Psoas muscle (tissue), 8 donors: ENCODE measurements at places on chromosomes 2 and 18. TPM values are rescaled to one million over a fixed set of nuclear protein-coding genes. Genes with fewer than 3 reads are reported as not detected.

The SOCS6 gene
- total RNA-seq = 30.2 TPM

The TFCP2L1 gene
- total RNA-seq = 1.8 TPM

The CTAGE1 gene
- not detected for total RNA-seq

The L3MBTL4 gene
- 1.1 TPM for total RNA-seq

The GNAL gene
- 5.5 TPM for total RNA-seq

GRCh38 chr18:36449451-36449850, 151.9 kb downstream of the FHOD3 start:
- no peaks in the 10 kb centered on the region for H3K27me3 ChIP-seq
- H3K27ac ChIP-seq = no peak overlapping the region
- H3K4me3 ChIP-seq = no peak overlapping the region
- peaks cover 8% of the 10 kb centered on the region for H3K4me1 ChIP-seq
- DNase-seq = no peak

DNA sequence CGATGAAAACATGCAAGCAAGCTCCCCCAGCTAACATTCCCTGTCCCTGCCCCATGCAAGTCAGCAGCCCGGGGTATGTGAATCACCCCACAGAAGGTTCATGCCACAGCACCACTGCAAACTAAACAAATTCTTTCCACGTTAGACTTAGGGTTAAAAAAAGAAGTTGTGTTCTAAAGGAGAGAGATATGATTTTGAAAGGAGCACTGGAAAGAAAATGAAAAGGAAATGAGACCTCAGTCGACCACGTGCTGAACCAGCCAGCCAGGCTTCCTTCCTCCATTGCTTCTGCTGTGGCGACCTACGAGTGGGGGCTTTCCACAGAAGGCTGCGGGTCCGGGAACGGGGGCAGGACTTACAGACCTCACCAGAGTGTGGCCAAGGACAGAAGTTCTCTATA, 52.0 kb downstream of the ARL4C start:
- DNase-seq = peak; percentile 23
- no peak overlapping the region for H3K27ac ChIP-seq
- no peaks in the 10 kb centered on the region for H3K4me1 ChIP-seq

- H3K4me1 ChIP-seq = no peaks in the 10 kb centered on the region
- no peak overlapping the region for H3K4me3 ChIP-seq
- no peak overlapping the region for H3K27ac ChIP-seq
- no peak for DNase-seq
- no peaks in the 10 kb centered on the region for H3K36me3 ChIP-seq
Observed at GRCh38 chr2:19474128-19474527, 115.7 kb upstream of the OSR1 start.

- H3K4me1 ChIP-seq = no peaks in the 10 kb centered on the region
- DNase-seq = no peak
- no peak overlapping the region for H3K4me3 ChIP-seq
Observed at GRCh38 chr2:54262015-54262765, 6.2 kb upstream of the TSPYL6 start.

DNA sequence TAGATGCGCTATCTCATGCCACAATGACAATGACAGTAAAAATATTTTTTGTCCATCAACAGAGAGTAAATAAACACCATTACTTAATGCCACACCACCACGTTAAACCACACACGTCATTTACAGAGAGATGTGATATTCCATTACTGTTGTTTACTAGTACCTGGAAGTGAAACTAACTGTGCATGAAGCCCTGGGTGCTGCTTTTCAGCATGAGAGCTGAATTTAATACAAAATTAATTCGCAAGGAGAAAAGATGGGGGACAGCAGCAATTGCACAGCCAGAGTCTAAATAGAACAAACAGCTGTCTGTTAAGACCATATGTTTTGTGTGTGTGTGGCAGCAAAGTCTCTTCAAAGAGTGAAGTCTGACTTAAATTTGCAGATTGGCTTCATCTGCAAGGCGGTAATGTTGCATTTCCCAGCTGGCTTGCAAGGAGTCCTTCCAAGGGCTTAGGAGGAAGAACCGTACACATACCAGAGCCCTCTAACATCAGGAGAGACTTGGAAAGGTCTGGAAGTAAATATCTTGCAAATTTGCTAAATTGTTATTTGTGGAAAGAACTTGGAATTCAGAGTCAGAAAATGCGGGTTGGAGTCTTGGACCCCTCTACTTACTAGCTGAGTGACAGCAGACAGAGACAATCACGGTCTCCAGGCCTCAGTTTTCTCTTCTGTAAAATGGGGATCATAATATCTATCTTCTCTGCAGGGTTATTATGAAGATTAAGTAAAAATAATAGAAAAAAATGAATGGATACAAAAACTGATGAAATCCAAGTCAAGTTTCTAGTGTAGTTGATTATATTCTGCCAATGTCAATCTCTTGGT, 127.6 kb downstream of the ALPK2 start:
- no peaks in the 10 kb centered on the region for H3K27me3 ChIP-seq
- H3K36me3 ChIP-seq = peaks cover 2% of the 10 kb centered on the region
- H3K27ac ChIP-seq = no peak overlapping the region
- no peak for DNase-seq
- H3K4me1 ChIP-seq = no peaks in the 10 kb centered on the region

DNA sequence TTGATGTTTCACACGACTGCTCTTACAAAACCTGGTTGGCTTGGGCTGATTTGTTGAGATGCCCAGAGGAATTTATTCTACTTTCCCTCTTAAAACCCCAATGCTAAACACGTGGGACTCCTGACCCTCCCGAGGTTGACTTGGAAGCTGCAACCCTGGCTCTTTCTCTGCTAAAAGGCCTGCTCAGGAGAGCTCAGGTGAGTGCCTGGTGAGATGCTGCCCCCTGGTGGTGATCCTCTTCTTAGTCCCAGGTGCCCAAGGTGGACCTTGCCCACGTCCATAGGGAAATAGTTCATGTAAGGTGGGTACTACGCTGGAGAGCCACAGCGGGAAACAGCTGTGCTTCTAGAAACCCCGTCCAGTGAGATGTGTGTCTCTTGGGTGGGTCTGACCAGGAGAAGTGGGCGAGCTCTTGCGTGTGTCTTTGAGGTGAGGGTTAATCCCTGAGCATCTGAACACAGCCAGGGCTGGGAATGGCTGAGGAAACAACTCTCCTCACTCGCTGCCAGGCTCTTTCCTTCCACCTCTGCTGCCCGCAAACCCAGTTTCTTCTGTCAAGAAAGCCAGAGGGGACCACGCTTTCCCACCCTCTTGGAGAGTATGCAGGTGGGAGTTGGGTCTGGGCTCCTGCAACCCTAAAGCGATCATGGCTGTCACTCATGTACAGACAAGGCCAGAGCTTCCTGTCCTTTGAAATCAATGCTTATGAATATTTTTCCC, 25.5 kb upstream of the PXDN start:
- H3K27me3 ChIP-seq = no peaks in the 10 kb centered on the region
- no peaks in the 10 kb centered on the region for H3K36me3 ChIP-seq
- no peak overlapping the region for H3K4me3 ChIP-seq
- H3K4me1 ChIP-seq = no peaks in the 10 kb centered on the region
- no peak for DNase-seq
- no peak overlapping the region for H3K27ac ChIP-seq

DNA sequence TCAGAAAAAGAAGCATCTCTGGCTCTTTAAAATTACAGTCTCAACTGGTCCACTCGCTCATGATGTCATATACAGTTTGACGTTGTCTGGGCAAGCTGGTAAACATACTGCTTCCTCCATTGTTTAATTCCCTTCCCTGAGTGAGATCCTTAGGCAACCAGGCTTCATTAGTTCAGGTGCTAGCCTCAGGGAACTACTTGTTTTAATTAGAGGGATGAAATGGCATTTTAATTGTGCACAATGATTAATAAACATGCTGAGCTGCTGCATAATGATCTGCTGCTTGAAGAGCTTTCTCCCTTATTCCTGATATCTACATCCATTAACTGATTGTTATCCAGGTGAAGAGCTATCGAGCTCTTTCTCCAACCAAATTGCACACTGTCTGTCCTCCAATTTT, 195.6 kb upstream of the ETAA1 start:
- no peak overlapping the region for H3K4me3 ChIP-seq
- no peak for DNase-seq
- no peaks in the 10 kb centered on the region for H3K4me1 ChIP-seq
- H3K27me3 ChIP-seq = no peaks in the 10 kb centered on the region
- no peak overlapping the region for H3K27ac ChIP-seq

DNA sequence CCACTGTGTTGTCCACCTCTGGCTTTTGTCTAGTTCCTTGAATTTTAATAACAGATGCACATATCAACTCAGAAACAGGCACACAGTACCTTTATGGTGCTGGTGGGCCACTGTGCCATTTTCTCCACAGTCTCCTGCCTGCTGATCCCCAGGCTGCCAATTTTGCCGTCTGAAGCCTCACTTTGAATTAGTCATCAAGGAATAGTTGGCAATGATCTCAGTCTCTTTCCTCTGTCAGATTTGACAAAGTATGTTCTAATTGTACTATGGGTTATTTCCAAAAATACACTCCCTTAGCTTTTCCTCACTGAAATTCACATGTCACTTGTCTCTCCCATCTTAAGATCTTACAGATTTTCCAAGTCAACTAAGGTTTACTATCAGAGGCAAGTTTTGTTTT, 140.7 kb downstream of the ZNF516 start:
- H3K4me3 ChIP-seq = no peak overlapping the region
- H3K27ac ChIP-seq = no peak overlapping the region
- no peaks in the 10 kb centered on the region for H3K27me3 ChIP-seq
- peaks cover 28% of the 10 kb centered on the region for H3K36me3 ChIP-seq
- no peak for DNase-seq

DNA sequence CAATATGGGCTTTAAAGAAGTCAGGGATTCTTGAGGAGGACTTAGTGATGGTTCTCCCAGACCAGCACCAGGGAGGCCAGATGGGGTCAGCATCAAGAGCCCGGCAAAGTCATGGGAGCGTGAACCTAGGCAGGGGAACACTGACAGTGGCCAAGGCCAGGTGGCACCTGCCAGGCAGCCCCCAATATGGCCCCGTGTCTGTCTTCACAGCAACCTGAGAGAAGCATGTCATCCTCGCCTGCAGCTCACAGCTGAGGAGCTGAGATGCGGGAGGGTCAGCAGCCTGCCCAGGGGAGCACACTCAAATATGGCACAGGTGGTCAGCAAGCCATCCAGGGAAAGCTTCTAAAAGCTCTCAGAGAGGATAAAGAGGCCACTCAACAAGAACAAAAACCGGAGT, 105.7 kb upstream of the GPC1 start:
- no peaks in the 10 kb centered on the region for H3K27me3 ChIP-seq
- H3K4me3 ChIP-seq = no peak overlapping the region
- H3K36me3 ChIP-seq = no peaks in the 10 kb centered on the region
- no peak overlapping the region for H3K27ac ChIP-seq
- peaks cover 6% of the 10 kb centered on the region for H3K4me1 ChIP-seq
- DNase-seq = no peak

GRCh38 chr2:190827720-190828119, 52.9 kb upstream of the GLS start:
- H3K4me3 ChIP-seq = no peak overlapping the region
- DNase-seq = no peak
- H3K36me3 ChIP-seq = no peaks in the 10 kb centered on the region
- no peaks in the 10 kb centered on the region for H3K4me1 ChIP-seq

DNA sequence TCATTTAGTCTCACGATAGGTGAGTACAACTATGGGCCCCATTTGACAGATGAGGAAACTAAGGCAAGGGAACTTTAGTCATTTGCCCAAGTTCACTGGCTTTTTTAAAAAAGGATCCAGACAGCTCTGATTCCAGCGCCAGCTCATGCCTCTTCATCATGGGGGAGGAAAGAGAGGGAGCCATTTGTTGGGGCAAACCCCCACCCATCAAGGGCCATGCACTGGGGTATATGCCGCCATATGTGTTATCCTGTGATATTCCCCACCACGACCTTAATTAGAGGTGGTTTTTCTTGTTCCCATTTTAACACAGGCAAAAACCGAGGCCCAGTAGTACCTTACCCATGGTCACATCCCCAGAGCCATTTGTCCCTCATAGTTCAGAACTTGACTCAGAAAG, 649 bp upstream of the GPBAR1 start:
- H3K4me1 ChIP-seq = peaks cover 8% of the 10 kb centered on the region
- no peak overlapping the region for H3K4me3 ChIP-seq
- no peak for DNase-seq
- no peaks in the 10 kb centered on the region for H3K27me3 ChIP-seq

- no peak overlapping the region for H3K4me3 ChIP-seq
- DNase-seq = no peak
- no peak overlapping the region for H3K27ac ChIP-seq
- peaks cover 29% of the 10 kb centered on the region for H3K27me3 ChIP-seq
Observed at GRCh38 chr18:47593744-47594472, 336.6 kb downstream of the SMAD2 start.

DNA sequence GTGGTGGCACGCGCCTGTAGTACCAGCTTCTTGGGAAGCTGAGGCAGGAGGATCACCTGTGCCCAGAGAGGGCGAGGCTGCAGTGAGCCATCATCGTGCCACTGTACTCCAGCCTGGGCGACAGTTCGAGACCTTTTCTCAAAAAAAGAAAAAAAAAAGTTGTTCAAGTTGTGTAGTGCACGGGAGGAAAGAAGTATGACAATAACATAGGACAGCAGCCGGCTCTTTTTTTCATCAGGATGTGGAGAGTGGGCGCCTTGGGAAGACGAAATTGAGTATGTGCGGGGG, 36.5 kb downstream of the PCBP1 start:
- H3K4me1 ChIP-seq = peaks cover 55% of the 10 kb centered on the region
- DNase-seq = no peak
- no peaks in the 10 kb centered on the region for H3K27me3 ChIP-seq
- peak overlapping the region; percentile 99 for H3K27ac ChIP-seq
- H3K4me3 ChIP-seq = peak overlapping the region; percentile 83

DNA sequence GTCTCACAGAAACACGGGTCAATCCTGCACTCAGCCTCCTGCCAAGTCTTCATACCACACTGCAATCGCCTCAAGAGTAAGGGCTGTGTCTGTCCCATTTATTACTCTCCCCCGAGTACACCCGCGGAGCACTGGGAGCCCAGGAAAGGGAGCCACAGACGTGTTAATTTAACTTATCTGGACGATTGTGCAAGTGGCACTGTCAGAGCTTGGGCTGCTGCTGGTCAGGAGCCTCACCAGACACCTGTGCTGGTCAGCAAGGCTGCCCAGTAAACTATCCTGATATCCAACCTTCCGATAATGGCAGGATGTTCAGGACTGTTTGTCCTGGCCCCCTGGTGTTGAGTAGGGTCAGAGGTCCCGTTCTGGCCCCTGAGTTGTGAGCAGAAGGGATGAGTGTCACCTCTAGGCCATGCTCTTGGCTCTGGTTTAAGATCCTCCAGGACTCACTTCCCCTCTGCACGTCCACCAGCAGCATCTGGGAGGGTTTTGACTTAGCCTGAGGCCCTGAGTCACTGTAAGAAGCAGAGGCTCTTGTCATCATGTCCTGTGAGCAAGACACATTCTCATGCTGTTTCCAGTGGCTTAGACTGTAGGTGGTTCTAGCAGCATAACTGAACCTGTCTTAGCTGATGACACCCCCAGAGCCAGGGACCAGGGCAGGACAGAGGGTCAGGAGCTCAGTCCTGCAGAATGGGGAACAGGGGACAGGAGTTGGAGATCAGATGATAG, 82.5 kb upstream of the ARL4C start:
- H3K4me3 ChIP-seq = no peak overlapping the region
- no peaks in the 10 kb centered on the region for H3K4me1 ChIP-seq
- H3K36me3 ChIP-seq = no peaks in the 10 kb centered on the region
- no peak for DNase-seq

- H3K4me1 ChIP-seq = no peaks in the 10 kb centered on the region
- DNase-seq = no peak
- no peak overlapping the region for H3K27ac ChIP-seq
- H3K27me3 ChIP-seq = no peaks in the 10 kb centered on the region
- H3K4me3 ChIP-seq = no peak overlapping the region
Observed at GRCh38 chr18:9647496-9648323, 33.4 kb upstream of the PPP4R1 start.
